Sigmoid colon (tissue), 7 donors: ENCODE measurements at places on chromosomes 3 and 15. TPM values are rescaled to one million over a fixed set of nuclear protein-coding genes. Genes with fewer than 3 reads are reported as not detected.

DNA sequence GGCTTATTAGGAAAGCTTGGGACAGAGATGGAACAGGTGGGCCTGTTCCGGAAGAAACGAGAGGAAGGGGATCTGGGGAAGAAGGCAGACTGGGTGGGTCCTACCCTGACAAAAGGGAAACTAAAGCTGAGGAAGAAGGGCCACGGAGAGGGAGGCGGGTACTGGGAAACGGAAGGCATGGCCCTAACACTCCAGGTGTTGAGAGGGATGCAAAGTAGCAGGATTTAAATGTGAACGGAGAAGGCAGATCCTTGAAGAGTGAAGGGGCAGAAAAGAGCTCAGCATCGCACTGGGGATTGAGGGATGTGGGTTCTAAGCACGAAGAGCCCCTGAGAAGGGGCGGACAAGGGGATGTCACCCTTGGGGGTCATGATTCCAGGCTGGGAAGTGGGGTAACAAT is 735 bp downstream of the STIMATE start:
- H3K4me3 ChIP-seq = peak overlapping the region; percentile 84
- no peaks in the 10 kb centered on the region for H3K27me3 ChIP-seq
- no peak for DNase-seq
- H3K4me1 ChIP-seq = peaks cover 38% of the 10 kb centered on the region

GRCh38 chr15:63373330-63373729 is 8.3 kb downstream of the CA12 start:
- no peak for DNase-seq
- H3K4me3 ChIP-seq = no peak overlapping the region
- no peaks in the 10 kb centered on the region for H3K36me3 ChIP-seq

DNA sequence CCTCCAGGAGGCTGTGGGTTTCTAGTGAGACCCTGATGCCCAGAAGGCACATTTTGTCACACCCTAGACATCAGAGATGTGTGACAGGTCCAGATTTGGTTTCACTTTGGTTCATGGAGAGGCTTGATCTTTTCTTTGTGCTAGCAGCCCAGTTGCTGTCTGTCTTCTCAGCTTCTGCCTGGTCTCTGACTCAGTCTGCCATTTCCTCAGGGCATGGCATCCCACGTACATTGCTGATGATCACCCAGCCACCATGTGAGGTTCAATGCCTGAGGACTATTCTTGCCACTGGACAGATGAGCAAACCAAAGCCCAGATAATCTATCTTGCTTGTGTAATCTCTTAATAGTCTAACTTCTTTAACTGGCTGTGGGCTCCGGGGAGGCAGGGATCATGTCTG is 144.9 kb upstream of the MRPS22 start:
- no peak overlapping the region for H3K27ac ChIP-seq
- no peaks in the 10 kb centered on the region for H3K36me3 ChIP-seq
- H3K4me3 ChIP-seq = no peak overlapping the region
- no peaks in the 10 kb centered on the region for H3K4me1 ChIP-seq

DNA sequence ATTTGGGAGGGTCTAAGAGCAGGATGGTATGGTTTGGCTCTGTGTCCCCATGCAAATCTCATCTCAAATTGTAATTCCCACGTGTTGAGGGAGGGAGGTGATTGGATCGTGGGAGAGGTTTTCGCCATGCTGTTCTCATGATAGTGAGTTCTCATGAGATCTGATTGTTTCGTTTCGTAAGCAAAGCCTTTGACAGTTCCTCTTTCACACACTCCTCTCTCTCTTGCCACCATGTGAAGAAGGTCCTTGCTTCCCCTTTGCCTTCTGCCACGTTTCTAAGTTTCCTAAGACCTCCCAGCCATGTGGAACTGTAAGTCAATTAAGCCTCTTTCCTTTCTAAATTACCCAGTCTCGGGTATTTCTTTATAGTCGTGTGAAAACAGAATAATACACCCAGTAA is 553.7 kb downstream of the TAFA4 start:
- no peaks in the 10 kb centered on the region for H3K27me3 ChIP-seq
- no peak overlapping the region for H3K4me3 ChIP-seq
- H3K4me1 ChIP-seq = no peaks in the 10 kb centered on the region
- no peak for DNase-seq
- no peak overlapping the region for H3K27ac ChIP-seq
- H3K36me3 ChIP-seq = no peaks in the 10 kb centered on the region

The RHOV gene
- total RNA-seq = not detected

The COL6A5 gene
- total RNA-seq = not detected
